ENCODE measurements at places on chromosomes 2 and 18. TPM values are rescaled to one million over a fixed set of nuclear protein-coding genes. Genes with fewer than 3 reads are reported as not detected.

The PAIP2B gene
- 12.1 TPM for total RNA-seq

The MC4R gene
- total RNA-seq, result not detected

The TEX44 gene
- total RNA-seq, result not detected

The NR4A2 gene
- 2.8 TPM for total RNA-seq

The EFHD1 gene
- total RNA-seq, result 4.3 TPM

DNA sequence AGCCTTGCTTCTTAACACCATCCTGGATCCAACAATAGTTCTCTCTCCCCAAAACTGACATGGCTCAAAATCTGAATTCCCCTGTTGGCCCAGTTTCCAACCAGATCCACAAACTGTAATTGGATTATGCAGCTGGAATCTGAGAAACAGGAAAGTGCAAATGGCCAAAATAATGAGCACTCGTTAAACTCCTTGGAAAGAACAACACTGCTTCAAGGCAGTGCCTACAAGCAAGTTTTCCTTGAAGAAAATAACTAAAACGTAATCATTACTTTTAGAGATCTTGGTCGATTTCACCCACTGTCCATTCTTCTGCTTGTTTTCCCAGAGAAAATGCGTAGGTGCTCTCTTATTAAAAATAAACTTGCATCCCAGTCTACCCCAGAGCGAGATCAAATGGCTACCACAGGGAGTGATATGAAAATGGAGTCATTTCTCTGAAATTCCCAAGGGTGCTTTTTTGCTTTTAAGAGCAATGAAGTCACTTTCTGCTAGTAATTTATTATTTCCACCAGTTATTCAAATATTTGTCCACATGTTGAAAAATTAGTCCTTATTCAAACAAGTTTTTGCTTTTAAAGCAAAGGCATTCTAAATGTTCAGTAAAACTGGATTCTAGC lies 264.2 kb downstream of the C1D start:
- H3K27ac ChIP-seq, result no peak overlapping the region
- H3K27me3 ChIP-seq, result peaks cover 13% of the 10 kb centered on the region
- no peak overlapping the region for H3K4me3 ChIP-seq
- DNase-seq, result no peak
- H3K4me1 ChIP-seq, result no peaks in the 10 kb centered on the region

DNA sequence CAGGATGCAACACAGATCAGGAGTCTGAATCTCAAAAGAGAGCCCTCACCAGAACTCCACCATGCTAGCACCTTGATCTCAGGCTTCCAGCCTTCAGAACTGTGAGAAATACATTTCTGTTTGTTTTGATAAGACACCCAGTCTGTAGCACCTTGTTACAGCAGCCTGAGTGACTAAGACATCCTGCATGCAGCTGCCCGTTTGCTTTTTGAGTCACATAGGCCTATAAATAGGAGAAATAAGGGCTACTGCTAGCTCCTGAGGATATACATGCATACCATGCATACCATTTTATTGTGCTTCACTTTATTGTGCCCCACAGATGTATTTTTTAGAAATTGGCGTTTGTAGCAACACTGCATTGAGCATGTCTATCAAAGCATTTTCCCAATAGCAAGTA lies 337.8 kb downstream of the CDH2 start:
- no peak overlapping the region for H3K4me3 ChIP-seq
- no peaks in the 10 kb centered on the region for H3K27me3 ChIP-seq
- no peaks in the 10 kb centered on the region for H3K4me1 ChIP-seq
- H3K36me3 ChIP-seq, result no peaks in the 10 kb centered on the region
- no peak overlapping the region for H3K27ac ChIP-seq

- no peak for DNase-seq
- H3K4me3 ChIP-seq, result peak overlapping the region; percentile 33
- no peaks in the 10 kb centered on the region for H3K36me3 ChIP-seq
- H3K4me1 ChIP-seq, result peaks cover 42% of the 10 kb centered on the region
- H3K27me3 ChIP-seq, result no peaks in the 10 kb centered on the region
Measured at GRCh38 chr2:98907966-98908905, 27.8 kb downstream of the CRACDL start.

DNA sequence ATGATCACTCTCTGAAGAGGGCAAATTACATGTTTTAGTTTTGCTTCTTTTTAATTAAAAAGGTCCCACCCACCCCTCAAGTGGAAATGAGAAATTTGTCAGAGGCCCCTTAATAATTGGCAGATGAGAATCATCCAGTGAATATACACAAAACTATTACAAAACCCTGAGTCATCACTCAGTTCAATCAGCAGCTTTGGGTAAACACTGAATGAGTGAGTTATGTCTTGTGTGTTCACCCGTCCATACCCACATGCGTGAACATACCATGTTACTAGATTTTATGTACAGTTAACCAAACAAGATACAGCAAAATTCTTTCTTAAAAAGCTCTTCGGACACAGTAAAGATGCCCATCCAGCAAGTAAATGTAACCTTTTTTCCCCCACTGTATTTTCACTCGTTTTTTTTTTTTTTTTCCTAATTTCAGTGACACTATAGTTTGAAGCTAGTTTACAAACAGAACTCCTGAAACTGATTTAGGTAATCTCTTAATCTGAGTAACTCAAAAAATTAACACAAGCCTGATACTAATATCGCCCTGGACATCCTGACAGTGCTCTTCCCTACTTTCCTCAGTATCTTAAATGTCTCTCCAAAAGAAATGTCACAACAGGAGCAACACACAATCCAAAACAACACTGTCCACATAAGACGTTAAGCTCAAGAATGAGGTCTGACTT lies 1.4 kb downstream of the PSME4 start:
- peak overlapping the region; percentile 93 for H3K4me3 ChIP-seq
- H3K27me3 ChIP-seq, result no peaks in the 10 kb centered on the region
- no peak for DNase-seq
- H3K27ac ChIP-seq, result peak overlapping the region; percentile 96
- H3K36me3 ChIP-seq, result peaks cover 24% of the 10 kb centered on the region

DNA sequence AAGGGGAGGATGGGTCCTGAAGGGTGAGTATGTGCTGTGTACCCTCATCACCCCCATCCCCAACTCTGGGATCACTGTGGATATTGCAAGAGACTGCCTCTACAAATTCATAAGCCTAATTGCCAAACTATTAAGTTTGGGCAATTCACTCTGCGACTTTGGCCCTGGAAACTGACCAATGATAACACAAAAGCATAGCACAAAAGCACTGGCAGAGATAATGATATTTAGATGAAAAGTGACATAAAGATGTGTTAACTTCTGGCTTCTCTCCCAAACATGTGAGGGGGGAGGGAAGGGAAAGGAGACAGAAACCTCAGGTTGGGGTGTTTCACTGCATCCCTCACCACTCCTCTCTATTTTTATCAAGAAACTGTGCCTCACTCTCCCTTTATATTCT lies 150.3 kb downstream of the SATB2 start:
- no peak overlapping the region for H3K4me3 ChIP-seq
- no peaks in the 10 kb centered on the region for H3K36me3 ChIP-seq
- no peak overlapping the region for H3K27ac ChIP-seq
- no peaks in the 10 kb centered on the region for H3K4me1 ChIP-seq
- no peak for DNase-seq

GRCh38 chr2:124559236-124559635 lies 534.1 kb downstream of the CNTNAP5 start:
- H3K36me3 ChIP-seq, result no peaks in the 10 kb centered on the region
- H3K4me3 ChIP-seq, result no peak overlapping the region
- no peaks in the 10 kb centered on the region for H3K4me1 ChIP-seq
- no peak for DNase-seq

DNA sequence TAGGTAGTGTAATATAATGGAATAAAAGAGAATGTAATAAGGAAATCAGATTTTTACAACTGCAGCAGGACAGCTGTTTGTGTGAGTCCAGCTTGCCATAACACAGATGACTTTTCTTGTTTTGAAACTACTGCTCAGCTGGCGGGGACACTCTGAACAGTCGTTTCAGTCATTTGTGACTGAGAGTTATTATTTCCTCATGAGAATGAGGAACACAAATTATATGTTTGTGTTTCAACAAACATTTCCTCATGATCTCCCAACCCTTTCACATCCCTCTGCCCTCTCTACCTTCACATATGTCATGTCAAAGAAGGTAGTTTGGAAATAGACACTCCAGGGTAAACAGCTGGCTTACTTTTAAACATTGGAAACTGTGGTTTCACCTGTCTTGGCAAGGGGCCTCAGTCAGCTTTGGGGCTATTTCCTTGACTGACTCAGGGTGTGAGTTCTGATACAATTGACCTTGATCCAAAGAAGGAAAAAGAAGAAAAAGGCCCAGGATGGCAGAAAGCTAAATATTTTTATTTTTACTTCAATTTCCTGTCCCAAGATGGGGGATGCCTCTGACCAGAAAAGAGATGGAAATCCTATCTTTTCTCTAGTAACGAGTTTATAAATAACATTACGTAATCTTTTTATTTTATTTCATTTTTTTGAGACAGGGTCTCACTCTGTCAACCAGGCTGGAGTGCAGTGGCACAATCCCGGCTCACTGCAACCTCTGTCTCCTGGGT lies 593 bp downstream of the SP140L start:
- peak overlapping the region; percentile 97 for H3K27ac ChIP-seq
- H3K27me3 ChIP-seq, result no peaks in the 10 kb centered on the region
- H3K4me1 ChIP-seq, result peaks cover 48% of the 10 kb centered on the region
- peak overlapping the region; percentile 99 for H3K4me3 ChIP-seq

DNA sequence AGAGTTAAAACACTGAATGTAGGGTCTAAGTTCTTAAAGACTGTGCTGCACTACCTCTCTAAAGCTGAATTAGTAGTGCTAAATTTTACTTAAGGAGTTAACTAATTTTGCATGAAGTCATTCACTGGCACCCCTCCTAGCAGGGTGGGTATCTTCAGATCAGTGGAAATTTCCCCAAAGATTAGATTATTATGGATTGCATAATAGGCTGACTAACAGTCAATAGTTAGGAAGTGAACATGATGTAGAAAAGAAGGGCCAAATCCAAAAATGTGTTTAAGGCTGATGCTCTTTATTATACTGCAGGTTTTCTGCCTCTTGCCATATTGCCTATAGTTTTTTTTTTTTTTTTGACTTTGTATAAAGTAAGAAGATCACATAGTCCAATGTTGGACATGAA lies 5.2 kb downstream of the ZNF638 start:
- DNase-seq, result no peak
- H3K36me3 ChIP-seq, result peaks cover 37% of the 10 kb centered on the region
- H3K4me3 ChIP-seq, result peak overlapping the region; percentile 26
- no peaks in the 10 kb centered on the region for H3K27me3 ChIP-seq
- H3K4me1 ChIP-seq, result peaks cover 72% of the 10 kb centered on the region
- H3K27ac ChIP-seq, result no peak overlapping the region

- no peaks in the 10 kb centered on the region for H3K36me3 ChIP-seq
- H3K4me3 ChIP-seq, result no peak overlapping the region
- DNase-seq, result no peak
- no peak overlapping the region for H3K27ac ChIP-seq
- peaks cover 6% of the 10 kb centered on the region for H3K4me1 ChIP-seq
Measured at GRCh38 chr18:22250591-22250996, 81.2 kb downstream of the GATA6 start.

GRCh38 chr2:173555833-173556232 lies 201.2 kb downstream of the CDCA7 start:
- no peak overlapping the region for H3K27ac ChIP-seq
- H3K36me3 ChIP-seq, result no peaks in the 10 kb centered on the region

GRCh38 chr2:237724811-237725478 lies 73.6 kb upstream of the RBM44 start:
- peaks cover 27% of the 10 kb centered on the region for H3K4me1 ChIP-seq
- no peak for DNase-seq
- H3K27me3 ChIP-seq, result no peaks in the 10 kb centered on the region

DNA sequence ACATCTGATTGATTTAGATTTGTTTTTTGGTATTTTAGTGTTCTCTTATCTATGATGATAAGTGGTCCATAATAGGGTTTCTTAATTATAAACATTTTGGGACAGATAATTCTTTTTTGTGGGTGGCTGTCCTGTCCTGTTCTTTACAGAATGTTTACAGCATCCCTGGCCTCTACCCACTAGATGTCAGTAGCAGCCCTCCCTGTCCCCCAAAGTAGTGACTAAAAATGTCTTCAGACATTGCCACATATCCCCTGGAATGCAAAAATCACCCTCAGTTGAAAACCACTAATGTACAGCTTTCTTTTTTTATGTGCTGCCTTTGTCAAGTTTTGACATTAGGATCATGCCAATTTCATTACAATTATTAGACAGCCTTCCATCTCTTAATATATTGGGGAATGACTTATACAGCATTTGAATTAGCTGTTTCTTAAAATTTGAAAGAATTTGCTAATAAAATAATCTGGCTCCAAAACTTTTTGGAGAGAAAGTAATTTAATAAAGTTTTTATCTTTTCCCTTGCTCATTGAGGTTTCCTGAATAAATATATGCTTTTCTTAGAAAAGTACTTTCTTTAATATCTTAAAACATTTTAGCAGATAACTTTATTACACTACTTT lies 19.5 kb downstream of the WIPF1 start:
- DNase-seq, result peak; percentile 84
- peaks cover 16% of the 10 kb centered on the region for H3K4me1 ChIP-seq
- H3K27me3 ChIP-seq, result no peaks in the 10 kb centered on the region

- peak overlapping the region; percentile 70 for H3K27ac ChIP-seq
- no peaks in the 10 kb centered on the region for H3K27me3 ChIP-seq
Measured at GRCh38 chr2:64101141-64101591, 43.1 kb downstream of the PELI1 start.

DNA sequence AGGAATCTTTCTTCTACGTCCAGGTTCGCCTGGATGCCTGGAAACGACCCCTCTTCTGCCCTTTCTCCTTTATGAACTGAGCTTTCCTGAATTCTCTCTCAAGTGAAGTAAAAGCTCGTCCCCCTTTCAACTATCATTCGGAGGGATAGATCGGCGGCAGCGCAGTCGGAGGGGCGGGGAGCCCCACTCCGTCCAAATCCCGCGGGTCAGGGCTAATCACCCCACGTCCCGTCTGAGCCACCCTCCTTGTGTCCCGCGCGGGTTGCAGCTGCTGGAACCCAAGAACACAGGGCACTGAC lies 367 bp downstream of the FBXO48 start:
- DNase-seq, result no peak
- H3K4me3 ChIP-seq, result peak overlapping the region; percentile 96
- H3K4me1 ChIP-seq, result peaks cover 53% of the 10 kb centered on the region
- H3K36me3 ChIP-seq, result no peaks in the 10 kb centered on the region
- peak overlapping the region; percentile 94 for H3K27ac ChIP-seq

- H3K27me3 ChIP-seq, result peaks cover 10% of the 10 kb centered on the region
- H3K27ac ChIP-seq, result no peak overlapping the region
- no peak overlapping the region for H3K4me3 ChIP-seq
- H3K36me3 ChIP-seq, result no peaks in the 10 kb centered on the region
- no peak for DNase-seq
Measured at GRCh38 chr2:101096619-101097142, 54.5 kb downstream of the TBC1D8 start.

All from naive thymus-derived CD8-positive, alpha-beta T cell (primary cell).